Activated CD4-positive, alpha-beta T cell treated with anti-CD3 and anti-CD28 coated beads, Interleukin-2, amount 50 U/mL, for 24 hours (primary cell): ENCODE measurements at places on chromosomes 5 and 9.

DNA sequence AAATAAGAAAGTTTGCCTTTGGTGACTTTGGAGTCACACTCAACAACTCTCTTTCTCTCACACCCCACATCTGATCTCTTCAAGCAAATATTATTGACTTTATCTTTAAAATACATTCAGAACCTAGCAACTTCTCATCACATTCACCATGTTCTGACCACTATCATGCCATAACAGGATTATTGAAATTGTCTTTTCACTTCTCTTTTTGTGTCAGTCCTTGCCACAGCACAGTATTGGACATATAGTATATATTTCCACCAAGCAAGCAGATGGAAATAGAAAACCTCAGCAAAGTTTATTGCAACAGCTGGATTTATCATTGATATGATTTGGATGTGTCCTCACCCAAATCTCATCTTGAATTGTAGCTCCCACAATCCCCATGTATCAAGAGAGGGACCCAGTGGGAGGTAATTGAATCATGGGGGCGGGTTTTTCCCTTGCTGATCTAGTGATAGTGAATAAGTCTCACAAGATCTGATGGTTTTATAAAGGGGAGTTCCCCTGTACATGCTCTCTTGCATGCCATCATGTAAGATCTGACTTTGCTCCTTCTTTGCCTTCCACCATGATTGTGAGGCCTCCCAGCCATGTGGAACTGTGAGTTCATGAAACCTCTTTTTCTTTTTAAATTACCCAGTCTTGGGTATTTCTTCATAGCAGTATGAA lies 26.9 kb upstream of the ITGA1 start:
- no peak for DNase-seq

GRCh38 chr5:35182910-35183535 lies 47.3 kb downstream of the PRLR start:
- DNase-seq, result peak; percentile 7

GRCh38 chr9:136044207-136044970 lies 50.7 kb downstream of the NACC2 start:
- DNase-seq, result no peak

- no peak for DNase-seq
Observed at GRCh38 chr9:77999231-77999631, 32.4 kb downstream of the GNAQ start.

DNA sequence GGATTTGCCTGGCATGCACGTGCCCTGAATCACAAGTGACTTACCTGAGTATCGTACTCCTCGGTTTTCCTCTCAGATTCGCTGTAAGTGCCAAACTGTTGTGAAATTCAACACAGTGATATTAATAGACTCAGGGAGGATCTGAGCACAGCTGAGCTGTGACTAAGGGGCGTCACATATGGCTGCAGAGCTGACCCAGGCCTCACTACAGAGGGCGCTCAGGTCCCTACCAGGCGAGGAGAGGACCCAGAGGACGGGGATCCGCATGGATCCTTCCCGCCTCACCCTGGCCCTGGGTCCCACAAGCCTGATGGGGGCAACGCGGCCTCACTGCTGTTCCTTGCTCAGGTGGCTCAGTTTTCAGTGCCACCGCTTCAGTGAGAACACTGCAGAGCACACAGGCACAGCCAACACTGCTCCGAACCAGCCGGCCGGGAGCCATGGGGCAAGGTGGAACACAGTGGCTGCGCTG lies 20.1 kb downstream of the CLPTM1L start:
- no peak for DNase-seq

DNA sequence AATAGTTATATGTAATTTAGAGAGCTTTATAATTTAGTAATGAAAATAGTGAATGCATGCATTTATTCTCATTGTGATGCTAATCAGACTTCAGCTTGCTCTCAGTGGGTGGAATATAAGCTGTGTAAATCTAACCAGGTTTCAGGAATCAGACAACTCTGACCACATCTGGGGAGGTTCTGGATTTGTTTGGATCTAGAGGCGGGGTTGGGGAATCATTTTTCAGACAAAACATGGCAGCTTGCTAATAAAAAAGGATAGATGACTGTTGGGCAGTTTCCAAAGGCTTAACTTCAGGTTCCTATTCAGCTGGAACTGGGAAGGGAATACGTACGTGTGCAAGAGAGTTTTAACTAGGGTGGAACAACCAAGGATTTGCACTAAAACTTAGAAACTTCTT lies 43.2 kb upstream of the MAMDC2 start:
- DNase-seq, result no peak

DNA sequence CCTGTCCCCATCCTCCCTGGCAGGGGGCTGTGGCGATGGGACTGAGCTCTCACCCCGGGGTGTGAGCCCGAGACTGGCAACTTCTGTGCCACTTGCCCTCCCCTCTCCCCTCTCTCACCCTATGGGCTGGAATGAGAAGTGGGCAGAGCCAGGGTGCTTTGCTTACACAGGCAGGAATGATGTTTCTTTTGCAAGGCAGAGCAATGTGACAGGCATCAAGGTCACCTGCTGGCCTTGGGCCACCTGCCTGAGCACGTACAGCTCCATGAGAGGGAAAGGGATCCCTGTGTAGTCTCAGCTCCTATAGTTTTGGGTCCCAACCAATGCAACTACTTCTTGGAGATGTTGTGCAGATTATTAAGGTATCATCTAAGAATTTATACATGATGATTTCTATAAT lies 252.8 kb upstream of the DAP start:
- no peak for DNase-seq

DNA sequence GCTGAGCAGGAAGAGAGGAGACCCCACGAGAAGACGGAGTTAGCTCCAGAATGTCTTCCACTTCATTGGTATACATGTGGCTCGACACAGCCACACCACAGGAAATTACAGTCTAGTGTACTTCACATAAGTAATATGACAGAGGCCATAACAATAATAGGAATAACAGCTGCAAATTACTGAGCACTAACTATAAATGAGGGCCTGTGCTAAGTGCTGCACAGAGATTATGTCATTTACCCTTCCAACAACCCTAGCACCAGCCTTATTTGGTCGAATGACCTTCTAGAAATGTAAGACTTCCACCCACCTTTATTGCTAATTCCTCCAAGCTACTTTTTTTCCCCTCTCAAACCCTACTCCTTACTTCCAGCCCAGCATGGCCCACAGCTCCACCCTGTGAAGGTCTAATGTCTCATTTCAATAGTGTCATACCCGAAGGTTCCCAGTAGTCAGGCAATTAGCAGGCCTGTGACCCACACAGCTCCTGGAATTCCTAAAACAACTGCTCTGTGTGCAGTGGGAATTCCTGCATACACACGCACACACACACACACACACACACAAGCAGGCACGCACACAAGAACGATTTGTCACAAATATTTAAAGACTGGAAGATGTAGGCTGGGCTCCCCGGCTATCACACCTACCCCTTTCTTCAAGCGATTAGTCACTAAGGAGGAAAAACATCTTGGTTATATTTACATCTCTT lies 134.5 kb downstream of the FRMD3 start:
- no peak for DNase-seq

- no peak for DNase-seq
Observed at GRCh38 chr9:124623966-124624734, 117.0 kb upstream of the NR5A1 start.

DNA sequence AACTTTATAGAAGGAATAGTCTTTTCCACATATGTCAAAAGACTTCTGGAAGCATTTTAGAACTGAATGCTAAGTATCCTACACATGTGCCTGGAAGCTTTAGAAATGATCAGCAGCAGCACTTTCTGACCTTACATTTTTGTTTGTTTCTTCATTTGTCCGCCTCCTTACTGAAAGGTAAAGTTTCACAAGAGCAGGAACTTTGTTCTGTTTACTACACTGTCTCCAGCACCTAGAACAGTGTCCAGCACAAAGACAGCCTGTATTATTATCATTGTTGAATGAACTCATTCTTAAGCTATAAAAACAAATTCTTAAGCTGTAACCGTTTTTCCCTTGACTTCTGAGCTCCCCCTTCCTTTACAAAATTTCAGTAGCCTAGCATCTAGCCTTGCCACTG lies 14.8 kb downstream of the PIP5K1B start:
- no peak for DNase-seq

- DNase-seq, result no peak
Observed at GRCh38 chr9:127707766-127708165, 978 bp downstream of the CFAP157 start.

DNA sequence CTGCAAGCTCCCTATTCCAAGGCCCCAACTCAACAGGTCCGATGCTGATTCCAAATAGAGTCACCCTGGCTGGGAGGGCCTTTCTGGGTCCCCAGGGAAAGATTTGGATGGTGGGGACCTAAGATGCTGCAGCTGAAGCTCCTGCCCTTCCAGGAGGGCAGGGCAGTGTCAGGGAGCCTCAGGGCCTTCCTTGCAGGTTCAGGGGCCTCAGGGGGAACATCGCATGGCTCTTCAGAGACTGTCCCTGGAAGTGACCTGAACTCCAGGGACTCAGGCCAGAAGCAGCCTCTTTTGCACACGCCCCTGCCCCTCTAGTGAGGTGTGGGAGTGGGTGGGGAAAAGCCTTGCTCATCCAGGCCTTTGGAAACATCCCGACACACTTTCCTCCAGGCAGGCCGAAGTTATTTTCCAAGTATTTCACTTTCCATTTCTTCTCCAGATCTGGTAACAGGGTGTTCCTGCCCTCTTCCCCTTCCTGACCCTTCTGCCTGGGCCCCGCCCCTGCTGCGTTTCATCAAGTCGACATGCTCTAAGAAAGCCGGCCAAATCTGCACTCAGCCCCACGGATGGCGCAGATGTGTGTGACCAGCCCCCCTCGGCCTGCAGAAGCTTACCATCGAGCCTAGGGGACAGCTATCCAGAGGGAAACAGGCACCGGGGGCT lies 159.5 kb downstream of the FGF18 start:
- no peak for DNase-seq

DNA sequence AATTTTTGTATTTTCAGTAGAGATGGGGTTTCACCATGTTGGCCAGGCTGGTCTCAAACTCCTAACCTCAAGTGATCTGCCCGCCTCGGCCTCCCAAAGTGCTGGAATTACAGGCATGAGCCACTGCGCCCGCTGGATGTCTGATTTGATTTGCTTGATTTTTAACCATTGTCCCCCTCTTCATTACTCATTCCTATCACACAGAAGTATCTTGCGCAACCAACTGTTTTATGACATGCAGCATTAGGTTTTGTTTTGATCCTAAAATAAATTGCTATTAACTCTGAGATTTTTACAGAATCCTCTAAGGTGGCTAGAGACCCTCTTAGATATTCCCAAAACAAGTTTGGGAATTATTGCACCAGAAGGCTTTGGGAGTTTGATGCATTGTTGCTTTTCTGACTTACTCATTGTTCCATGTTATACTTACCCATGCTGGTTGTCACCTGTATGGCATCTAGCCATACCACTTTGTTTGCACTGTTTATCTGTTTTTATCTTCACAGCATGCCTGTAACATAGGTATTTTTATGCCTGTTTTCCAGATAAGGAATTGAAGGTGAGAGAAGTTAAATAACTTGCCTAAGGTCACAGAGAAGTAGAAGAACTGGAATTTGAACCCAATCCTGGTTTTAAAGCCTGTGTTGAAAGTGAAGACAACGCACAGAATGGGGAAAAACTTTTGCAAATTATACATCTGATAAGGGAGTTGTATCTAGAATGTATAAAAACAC lies 35.9 kb upstream of the PWWP2A start:
- DNase-seq, result no peak

DNA sequence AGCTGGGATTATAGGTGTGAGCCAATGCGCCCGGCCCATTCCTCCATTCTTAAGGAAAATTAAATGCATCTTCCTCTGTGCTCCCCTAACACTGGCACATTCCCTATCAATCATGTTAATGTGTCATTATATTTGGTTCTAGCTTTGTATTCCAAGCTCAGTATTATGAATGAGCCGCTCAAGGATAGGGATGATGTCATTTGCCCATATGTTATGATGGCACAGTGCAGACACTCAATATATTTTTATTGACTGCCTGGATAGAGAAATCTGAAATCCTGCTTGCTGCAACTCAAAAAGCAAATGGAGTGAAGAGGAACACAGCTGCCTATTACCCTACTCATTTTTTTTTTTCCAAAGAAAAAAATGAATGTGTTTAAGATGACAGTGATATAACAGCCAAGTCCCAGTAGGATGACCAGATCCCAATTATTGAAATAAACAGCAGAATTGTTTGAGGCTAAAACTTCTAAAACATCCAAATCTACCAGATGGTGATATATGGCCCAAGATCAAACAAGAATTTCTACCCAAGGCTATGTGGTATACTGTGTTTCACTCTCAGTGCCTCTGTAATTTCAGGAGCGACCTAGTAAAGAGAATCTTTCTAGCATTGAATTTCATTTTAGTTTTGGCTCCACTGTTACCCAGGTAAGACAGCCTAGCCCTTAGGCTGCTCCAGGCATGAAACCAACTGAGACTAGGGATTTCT lies 16.3 kb downstream of the SUSD1 start:
- no peak for DNase-seq

- DNase-seq, result no peak
Observed at GRCh38 chr5:144040615-144041305, 129.7 kb downstream of the YIPF5 start.

- no peak for DNase-seq
Observed at GRCh38 chr9:37918665-37919170, 14.8 kb upstream of the SLC25A51 start.

GRCh38 chr9:116059466-116059865 lies 94.1 kb upstream of the PAPPA start:
- no peak for DNase-seq

GRCh38 chr9:91374939-91375338 lies 13.2 kb upstream of the AUH start:
- no peak for DNase-seq

- no peak for DNase-seq
Observed at GRCh38 chr5:56861893-56862485, 46.6 kb downstream of the MAP3K1 start.

DNA sequence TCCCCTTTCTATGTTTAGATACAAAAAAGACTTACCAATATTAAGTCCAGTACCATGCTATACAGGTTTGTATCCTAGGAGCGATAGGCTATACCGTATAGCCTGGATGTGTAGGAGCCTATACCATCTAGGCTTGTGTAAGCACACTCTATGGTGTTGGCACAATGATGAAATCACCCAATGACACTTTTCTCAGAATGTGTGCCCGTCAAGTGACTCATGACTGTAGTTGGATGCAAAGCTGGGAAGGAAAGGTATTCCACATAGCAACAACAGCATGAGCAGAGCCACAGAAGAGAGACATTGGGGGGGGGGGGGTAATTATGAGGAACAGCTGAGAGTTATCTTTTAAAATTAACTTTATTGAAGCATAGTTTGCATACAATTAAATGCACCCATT lies 63.2 kb downstream of the TTLL11 start:
- no peak for DNase-seq

GRCh38 chr5:127186657-127187056 lies 103.9 kb upstream of the MEGF10 start:
- no peak for DNase-seq

GRCh38 chr5:69531406-69531801 lies 28.6 kb upstream of the GTF2H2C start:
- no peak for DNase-seq
